ENCODE measurements at places on chromosomes 7 and 10.

- H3K4me1 ChIP-seq, result no peaks in the 10 kb centered on the region
- no peaks in the 10 kb centered on the region for H3K36me3 ChIP-seq
- H3K4me3 ChIP-seq, result no peak overlapping the region
- no peaks in the 10 kb centered on the region for H3K27me3 ChIP-seq
- no peak for DNase-seq
- no peak overlapping the region for H3K27ac ChIP-seq
These were observed 172.8 kb upstream of the IMMP2L start for GRCh38 chr7:111734954-111735660.

GRCh38 chr10:129932751-129933433 lies 31.2 kb downstream of the EBF3 start:
- no peaks in the 10 kb centered on the region for H3K27me3 ChIP-seq
- DNase-seq, result no peak
- no peak overlapping the region for H3K4me3 ChIP-seq
- H3K4me1 ChIP-seq, result no peaks in the 10 kb centered on the region
- H3K36me3 ChIP-seq, result no peaks in the 10 kb centered on the region

GRCh38 chr10:86349474-86349873 lies 17.1 kb downstream of the GRID1 start:
- no peak for DNase-seq
- no peaks in the 10 kb centered on the region for H3K36me3 ChIP-seq
- H3K27ac ChIP-seq, result no peak overlapping the region
- no peak overlapping the region for H3K4me3 ChIP-seq

DNA sequence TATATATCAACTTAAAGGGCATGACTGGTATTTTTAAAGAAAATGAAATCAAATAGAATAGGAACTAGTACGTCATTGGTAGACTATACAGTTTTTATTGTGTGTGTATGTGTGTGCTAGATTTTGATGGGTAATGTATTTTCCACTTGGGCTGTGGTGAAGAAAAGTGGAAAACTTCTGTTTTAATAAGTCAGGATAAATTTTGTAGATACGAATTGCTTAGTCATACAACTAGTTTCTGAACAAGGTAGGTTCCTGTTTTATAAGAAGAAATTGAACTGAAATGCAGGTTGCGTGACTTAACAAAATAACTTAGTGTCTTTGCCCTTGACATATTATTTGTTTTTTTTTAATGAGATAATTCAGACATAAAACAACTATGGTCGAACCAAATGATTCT lies 24.3 kb downstream of the UBN2 start:
- DNase-seq, result no peak
- H3K4me1 ChIP-seq, result peaks cover 32% of the 10 kb centered on the region
- no peak overlapping the region for H3K4me3 ChIP-seq
- peaks cover 40% of the 10 kb centered on the region for H3K36me3 ChIP-seq
- H3K27me3 ChIP-seq, result no peaks in the 10 kb centered on the region
- no peak overlapping the region for H3K27ac ChIP-seq

GRCh38 chr7:117791877-117792780 lies 81.1 kb downstream of the CTTNBP2 start:
- no peaks in the 10 kb centered on the region for H3K27me3 ChIP-seq
- H3K4me3 ChIP-seq, result no peak overlapping the region
- no peak overlapping the region for H3K27ac ChIP-seq
- no peaks in the 10 kb centered on the region for H3K4me1 ChIP-seq

GRCh38 chr7:50706469-50706937 lies 76.2 kb downstream of the GRB10 start:
- no peaks in the 10 kb centered on the region for H3K27me3 ChIP-seq
- no peak overlapping the region for H3K27ac ChIP-seq
- no peak overlapping the region for H3K4me3 ChIP-seq
- no peak for DNase-seq
- peaks cover 10% of the 10 kb centered on the region for H3K36me3 ChIP-seq
